Right lobe of liver (tissue), 6 donors: ENCODE measurements at places on chromosomes 11 and 22.

GRCh38 chr11:27991736-27992135 is 116.2 kb downstream of the KIF18A start:
- no peak for DNase-seq

GRCh38 chr22:36773935-36774334 is 2.0 kb downstream of the IFT27 start:
- no peak for DNase-seq

- no peak for DNase-seq
Observed at GRCh38 chr11:81220146-81220895, 1513.3 kb downstream of the FAM181B start.

- peak; percentile 55 for DNase-seq
Observed at GRCh38 chr11:64864473-64865285, 13.7 kb downstream of the EHD1 start.

- DNase-seq, result no peak
Observed at GRCh38 chr22:45014654-45015053, 4.8 kb upstream of the PHF21B start.

DNA sequence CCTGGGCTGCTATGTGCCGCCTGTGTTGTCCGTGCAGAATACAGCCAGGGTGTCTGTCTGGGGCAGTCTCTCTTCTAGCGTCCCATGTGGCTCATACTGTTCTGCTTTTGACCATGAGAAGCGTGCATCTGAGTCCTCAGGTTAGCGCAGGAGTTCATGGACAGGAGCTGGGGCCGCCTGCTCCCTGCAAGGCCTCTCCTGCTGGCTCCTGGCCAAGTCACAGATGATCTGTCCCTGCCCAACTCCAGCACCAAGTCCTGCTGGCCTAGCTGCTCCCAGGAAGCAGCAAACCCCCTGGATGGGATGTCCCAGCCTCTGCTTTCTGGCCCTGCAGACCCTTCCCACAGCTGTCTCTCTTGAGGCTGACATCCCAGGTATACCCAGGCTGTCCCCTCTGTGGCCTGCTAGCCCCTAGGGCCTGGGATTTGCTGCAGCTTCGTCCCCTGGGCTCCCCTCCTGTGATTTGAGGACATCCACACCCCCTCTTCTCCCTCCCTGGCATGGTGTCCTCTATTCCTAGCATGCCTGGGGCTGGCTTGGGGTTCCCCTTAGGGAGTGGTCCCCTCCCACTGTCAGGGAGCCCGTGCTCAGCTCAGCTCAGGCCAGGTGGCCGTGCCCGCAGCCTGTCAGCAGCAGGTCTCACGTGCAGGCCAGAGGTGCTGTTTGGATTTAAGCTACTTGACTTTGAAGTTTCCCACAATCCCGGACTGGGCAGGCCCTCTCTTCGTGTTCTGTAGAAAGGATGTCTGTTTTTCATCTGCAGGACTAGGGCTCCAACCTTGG is 17.8 kb downstream of the PRR5 start:
- peak; percentile 64 for DNase-seq

DNA sequence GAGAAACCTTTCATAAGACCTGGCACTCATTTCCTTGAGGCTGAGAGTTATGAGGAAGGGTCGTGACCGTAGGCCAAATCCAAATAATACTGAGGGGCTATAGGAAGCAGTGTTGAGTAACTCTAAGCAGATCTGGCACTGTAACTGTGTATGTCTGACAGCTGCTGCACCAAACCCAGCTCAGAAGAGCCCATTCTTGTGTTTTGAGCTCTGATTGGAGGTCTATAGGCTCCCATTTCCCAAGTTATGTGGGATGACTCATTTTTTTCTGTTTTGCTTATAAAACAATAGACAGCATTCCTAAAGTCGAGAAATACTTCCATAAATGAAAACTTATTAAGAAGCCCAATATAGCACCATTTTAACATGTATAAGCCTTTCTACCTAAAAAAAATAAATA is 645.8 kb downstream of the DLG2 start:
- DNase-seq, result no peak

- DNase-seq, result no peak
Observed at GRCh38 chr11:121964591-121964990, 151.4 kb downstream of the BLID start.

- no peak for DNase-seq
Observed at GRCh38 chr11:115188188-115188897, 315.9 kb downstream of the CADM1 start.
